ENCODE measurements at places on chromosomes 3 and 15.

- no peak for DNase-seq
Observed at GRCh38 chr3:133884054-133884886, 11.4 kb downstream of the RAB6B start.

DNA sequence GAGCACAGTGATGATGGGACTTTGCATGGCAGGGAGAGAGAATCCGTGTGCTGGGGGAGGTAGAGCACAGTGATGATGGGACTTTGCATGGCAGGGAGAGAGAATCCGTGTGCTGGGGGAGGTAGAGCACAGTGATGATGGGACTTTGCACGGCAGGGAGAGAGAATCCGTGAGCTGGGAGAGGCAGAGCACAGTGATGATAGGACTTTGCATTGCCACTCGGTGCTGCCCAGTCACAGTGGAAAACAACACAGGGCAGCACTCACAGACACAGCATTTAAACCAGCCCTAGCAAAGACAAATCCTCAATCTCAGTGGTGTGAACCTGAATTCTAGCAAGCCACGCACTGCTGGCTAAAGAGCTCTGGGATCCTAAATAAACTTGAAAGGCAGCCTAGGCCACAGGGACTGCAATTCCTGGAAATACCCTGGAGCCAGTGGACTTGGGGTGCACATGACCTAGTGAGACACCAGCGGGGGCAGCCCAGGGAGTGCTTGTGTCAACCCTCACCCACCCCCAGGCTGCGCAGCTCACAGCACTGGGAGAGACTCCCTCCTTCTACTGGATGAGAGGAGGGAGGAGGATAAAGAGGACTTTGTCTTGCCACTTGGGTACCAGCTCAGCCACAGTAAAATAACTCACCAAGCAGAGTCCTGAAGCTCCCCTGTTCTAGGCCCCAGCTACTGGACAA, 23.4 kb upstream of the TNK2 start:
- no peak for DNase-seq

- no peak for DNase-seq
Observed at GRCh38 chr15:40329804-40330203, 6.3 kb downstream of the INAFM2 start.

DNA sequence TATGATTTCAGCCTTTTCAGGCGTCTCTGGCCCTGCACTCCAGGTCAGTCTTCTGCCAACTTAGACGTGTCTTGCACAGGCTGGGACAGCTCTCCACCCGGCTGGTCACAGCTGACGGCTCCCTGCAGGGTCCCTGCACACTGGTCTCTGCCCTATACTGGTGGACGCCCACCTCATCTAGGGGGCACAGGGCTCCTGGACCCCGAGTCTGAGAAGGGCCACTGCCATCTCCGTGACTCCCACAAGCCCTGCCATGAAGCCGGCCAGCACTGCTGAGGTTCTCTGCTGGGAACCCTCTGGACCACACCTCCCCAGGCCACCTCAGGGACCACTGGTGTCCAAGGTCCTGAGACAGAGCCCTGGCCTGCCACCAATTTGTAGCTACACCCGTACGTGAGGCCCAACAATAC, 40.5 kb downstream of the CYFIP1 start:
- DNase-seq = no peak

- DNase-seq = no peak
Observed at GRCh38 chr3:15768421-15769255, 29.1 kb downstream of the ANKRD28 start.

DNA sequence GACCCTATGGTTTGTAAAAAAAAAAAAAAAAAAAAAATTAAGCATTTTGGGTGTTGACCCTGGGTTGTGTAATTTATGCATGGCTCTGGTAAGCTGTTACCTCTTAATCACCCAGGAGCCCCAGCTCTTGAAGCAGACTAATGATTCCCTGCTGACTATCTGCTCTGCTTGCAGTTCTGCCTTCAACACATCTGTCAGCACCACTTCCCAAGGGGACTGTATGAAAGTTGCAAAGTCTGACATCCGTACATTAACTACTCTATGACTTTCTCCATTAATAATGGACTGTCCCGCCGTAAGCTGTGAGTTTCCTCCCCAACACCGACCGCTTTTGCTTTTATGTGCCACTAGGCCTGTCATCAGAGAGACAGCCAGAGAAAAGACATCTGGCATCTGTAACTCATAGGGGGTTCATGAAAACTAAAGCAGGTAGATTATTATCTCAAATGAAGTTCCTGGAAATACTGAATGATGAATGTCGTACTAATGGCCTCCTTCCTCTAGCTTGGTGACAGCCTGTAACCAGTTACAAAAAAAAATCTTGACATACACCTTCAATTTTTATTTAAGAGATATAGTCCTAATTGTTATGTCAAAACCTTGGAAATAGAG, 271.5 kb downstream of the IL5RA start:
- DNase-seq = no peak

DNA sequence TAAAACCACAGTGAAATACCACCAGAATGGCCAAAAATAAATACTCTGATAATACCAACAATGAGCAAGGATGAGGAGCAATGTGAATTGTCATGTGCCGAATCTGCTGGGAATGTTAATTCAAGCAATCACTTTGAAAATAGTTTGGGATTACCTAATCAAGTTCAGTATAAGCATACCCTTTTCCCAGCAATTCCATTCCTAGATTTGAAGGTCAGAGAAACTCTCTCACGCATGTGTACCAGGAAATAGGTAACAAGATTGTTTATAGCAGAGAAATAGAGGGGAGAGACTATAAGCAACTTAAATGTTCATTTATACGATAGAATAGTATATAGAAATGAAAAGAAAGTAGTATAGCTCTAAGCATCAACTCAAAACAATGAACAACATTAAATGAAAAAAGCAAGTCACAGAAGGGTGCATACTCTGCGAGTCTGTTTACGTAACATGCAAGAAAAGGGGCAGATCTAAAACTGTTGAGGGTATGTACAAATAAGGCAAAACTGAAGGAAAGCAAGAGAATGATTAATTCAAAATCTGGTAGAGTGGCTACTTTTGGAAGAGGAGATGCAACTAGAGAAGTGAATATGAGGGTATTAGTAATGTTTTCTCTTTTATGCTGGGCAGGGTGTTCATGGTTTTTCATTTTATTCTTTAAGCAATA, 27.4 kb downstream of the TMOD3 start:
- DNase-seq = no peak

- no peak for DNase-seq
Observed at GRCh38 chr15:85761635-85762034, 33.1 kb downstream of the KLHL25 start.

- peak; percentile 12 for DNase-seq
Observed at GRCh38 chr3:171028779-171029232, 2.3 kb upstream of the SLC2A2 start.

GRCh38 chr15:92580521-92580920, 75.1 kb downstream of the FAM174B start:
- no peak for DNase-seq

GRCh38 chr3:52446042-52446441, 1.1 kb upstream of the SEMA3G start:
- DNase-seq = no peak

GRCh38 chr3:12620729-12621128, 43.2 kb downstream of the RAF1 start:
- DNase-seq = no peak

DNA sequence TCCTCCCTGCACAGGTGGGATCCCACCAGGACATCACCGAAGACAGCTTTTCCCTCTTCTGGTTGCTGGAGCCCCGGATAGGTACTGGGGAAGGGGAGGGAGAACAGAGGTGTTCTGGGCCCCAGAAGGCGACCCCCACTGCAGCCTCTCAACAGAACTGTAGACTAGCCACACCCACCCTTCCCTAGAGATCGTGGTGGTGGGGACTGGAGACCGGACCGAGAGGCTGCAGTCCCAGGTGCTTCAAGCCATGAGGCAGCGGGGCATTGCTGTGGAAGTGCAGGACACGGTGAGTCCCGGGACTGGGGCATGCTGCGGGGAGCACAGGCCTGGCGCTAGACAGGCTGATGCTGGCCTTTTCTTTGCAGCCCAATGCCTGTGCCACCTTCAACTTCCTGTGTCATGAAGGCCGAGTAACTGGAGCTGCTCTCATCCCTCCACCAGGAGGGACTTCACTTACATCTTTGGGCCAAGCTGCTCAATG, 809 bp downstream of the NDUFAF3 start:
- DNase-seq = no peak

- DNase-seq = no peak
Observed at GRCh38 chr15:78103406-78104118, 11.2 kb downstream of the SH2D7 start.

GRCh38 chr3:61887206-61887605, 325.8 kb downstream of the PTPRG start:
- DNase-seq = no peak

GRCh38 chr3:188000361-188000861, 153.5 kb upstream of the LPP start:
- no peak for DNase-seq

- DNase-seq = no peak
Observed at GRCh38 chr15:23877502-23878412, 190.7 kb upstream of the NDN start.

GRCh38 chr15:57806003-57806402, 99.5 kb downstream of the POLR2M start:
- no peak for DNase-seq

- no peak for DNase-seq
Observed at GRCh38 chr15:67181221-67181639, 73.2 kb downstream of the AAGAB start.

- DNase-seq = no peak
Observed at GRCh38 chr15:62187425-62187824, 22.3 kb upstream of the C2CD4B start.

- no peak for DNase-seq
Observed at GRCh38 chr15:92161039-92161670, 232.5 kb upstream of the ST8SIA2 start.

GRCh38 chr3:178084938-178085816, 451.1 kb upstream of the KCNMB2 start:
- DNase-seq = peak; percentile 70

DNA sequence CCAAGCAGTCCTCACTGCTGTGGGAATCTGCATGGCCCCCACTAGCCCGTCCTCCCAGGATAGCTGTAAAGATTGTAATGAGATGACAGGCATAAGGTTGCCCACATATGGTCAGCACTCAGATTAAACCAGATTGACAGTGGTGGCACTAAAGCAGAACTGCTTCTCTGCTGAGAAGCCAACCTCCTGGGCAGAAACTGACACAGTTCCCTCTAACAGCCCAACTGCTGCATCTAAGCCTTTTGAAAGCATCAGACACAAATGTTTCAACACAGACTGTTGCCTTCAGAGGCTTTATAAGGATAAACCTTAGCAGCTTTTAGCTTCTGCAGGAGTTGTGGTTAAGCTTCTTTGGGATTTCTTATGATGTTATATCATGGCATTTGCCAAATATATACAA, 13.0 kb downstream of the DCLK3 start:
- no peak for DNase-seq

GRCh38 chr3:49013738-49014660, 4.4 kb downstream of the DALRD3 start:
- DNase-seq = no peak

DNA sequence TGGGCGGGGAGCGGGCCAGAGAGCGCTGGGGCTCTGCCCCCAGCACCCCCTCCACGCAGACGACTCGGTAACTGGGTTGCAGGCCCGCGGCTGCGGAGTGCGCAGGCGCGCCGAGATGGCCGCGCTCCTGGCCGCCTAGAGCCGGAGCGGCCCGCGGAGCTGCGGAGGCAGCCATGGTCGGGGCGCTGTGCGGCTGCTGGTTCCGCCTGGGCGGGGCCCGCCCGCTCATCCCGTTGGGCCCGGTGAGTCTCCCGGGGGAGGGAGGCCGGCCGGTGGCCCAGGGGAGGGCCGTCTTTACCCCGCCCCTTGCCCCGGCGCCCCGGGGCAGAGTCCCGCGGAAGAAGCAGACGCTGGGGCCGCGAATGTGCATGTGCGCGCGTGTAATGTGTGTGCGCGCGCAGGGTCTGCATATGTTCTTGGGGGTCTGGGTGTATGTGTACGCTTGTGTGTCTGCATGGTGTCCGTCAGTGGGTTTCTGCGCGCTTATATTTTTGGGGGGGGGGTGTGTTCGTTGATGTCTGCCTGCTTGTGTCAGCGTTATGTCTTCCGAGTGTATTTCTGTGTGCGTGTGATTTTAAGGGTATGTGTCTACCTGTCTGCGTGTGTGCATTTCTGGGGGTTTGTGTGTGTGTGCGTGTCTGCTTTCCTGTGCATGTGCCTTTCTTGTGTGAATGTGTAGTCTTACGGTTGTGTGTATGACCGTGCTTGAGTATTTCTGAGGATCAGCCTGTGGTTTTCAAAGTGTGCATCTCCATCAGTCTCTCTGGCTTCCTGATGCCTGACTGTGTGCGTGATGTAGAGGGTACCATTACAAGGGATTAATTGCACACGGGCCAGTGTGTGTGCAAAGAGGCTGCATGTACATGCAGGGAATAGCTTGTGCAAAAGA, at the start of gene ABHD14A:
Gene ABHD14A, plus strand, starts transcription at position 102 of the 889 bp plus-strand sequence. Its CDS starts 72 bp downstream, at position 174.
- no peak for DNase-seq

DNA sequence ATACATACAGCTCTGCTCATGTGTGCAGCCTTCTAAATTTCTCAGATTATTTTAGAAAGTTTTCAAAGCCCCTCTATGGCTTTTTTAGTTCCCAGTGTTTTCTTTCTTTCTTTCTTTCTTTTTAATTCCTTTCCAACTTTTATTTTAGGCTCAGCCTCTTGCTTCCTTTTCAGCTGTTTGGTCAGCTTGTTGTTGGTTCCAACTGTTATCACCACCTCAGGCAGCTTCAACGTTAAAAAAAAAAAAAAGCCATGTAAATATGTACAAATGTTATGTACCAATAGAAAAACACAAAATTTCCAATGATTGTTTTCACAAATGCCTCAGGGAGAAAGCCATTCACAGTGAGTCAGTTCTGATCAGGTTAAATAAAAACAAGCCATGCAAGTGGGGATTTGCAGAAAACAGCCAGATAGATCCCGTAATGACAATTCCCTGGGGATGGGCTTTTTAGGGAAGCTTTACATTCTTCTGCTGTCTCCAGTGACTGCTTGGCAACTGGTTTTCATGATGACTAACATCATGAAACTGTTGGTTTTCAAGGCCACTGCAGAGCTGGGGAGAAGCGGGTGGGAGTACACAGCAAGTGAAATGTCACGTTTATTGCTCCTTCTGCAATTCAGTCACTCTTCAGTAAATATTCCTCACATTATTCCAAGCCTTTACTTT, 908.4 kb downstream of the EPHA3 start:
- DNase-seq = no peak

DNA sequence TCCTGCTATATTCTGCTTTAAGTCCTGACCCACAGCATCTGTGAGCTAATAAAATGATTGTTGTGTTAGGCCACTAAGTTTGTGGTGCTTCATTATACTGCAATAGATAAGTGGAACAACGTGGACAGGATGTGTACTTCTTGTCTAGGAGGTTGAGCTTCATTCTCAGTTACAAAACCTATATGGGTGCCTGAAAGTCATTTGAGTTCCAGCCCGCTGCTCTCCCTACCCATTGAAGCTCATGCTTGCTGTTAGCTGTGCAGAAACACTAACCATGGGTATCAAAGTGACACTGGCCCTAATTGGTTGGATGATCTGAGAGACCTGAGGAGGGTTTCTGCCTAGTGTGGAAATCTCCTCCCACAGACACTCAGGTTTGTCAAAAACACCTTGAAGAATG, 357.2 kb downstream of the PDCD6IP start:
- no peak for DNase-seq

GRCh38 chr3:65739901-65740541, 298.7 kb downstream of the MAGI1 start:
- DNase-seq = no peak
